ENCODE measurements at places on chromosomes 4 and X.

GRCh38 chrX:134544135-134544512, 84.2 kb downstream of the HPRT1 start:
- DNase-seq, result no peak

GRCh38 chr4:2827071-2827873, 16.4 kb upstream of the ADD1 start:
- no peak for DNase-seq

- peak; percentile 1 for DNase-seq
Observed at GRCh38 chrX:51860679-51861078, 32.7 kb upstream of the MAGED1 start.

DNA sequence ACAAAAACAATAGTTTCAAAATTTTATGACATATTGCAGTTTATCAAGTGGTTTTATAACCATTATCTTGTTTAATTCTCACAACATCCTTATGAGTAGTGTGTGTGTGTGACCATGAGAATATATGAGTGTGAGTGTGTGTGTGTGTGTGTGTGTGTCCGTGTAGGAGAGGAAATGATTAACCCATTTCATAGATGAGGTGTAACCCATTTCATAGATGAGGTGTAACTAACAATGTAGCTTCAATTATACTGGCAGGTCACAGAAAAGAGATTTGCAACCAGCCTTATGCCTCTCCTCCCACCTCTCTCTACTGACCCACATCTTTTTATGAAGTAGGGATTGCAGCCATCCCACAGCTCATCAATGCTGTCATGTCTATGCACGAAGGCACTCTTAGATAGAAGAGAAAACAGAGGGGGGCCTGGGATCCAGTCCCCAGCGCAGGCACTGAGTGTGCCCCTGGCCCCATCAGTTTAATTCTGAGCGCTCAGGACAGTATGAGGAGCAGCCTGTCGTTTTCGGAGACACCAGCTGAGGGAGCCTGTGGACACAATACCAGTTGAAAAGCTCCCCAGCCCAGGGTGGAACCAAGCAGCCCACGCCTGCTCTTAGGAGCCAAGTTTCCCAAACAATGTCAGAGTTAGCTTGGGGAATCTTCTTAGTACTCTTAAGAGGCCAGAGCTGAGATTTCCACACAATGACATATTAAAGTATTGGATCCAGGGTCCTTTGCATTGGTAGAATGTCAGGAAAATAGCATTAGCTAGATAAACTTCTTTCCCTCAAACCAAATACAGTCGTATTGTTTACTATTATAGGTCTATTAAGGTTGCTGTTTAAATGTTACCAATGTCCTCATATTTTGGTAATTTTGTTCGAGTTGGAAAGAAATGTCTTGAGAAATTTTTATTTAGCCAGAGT, 88.6 kb downstream of the PALLD start:
- peak; percentile 26 for DNase-seq

DNA sequence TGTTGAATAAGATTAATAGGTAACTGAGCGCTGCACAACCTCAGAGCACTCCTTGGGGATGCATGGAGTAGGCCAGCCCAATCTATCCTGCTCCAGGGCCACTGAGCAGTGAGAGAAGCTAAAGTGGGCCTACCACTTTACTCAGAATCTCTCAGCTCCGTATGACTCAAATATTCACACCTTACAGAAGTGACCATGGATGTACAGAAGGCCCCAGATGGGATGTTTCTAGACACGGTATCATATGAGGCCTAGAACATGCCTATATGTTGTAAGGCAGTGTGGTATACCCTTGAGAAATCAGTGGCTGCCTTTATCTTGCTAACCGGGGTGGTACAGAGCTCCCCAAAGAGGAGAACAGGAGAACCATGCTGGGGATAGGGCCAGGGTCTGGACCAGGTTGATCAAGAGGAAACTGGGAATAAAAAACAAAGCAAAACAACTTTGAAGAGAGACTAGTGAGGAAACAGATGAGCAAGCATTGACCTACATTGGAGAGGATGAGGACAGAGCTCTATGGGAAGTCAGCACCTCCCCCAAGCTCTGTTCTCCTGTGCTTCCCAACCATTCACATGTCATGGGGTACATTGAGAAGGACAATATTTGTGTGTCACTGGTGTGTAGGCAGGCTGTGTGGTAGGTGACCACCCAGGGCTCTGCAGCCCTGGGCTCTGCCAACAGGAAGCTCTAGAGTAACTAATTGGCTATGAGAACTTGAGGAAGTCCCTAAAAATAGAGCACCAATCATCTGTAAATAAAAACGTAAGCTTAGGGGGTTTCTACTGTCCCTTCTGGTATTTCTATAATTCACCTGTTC, 31.4 kb downstream of the HOPX start:
- DNase-seq, result no peak

DNA sequence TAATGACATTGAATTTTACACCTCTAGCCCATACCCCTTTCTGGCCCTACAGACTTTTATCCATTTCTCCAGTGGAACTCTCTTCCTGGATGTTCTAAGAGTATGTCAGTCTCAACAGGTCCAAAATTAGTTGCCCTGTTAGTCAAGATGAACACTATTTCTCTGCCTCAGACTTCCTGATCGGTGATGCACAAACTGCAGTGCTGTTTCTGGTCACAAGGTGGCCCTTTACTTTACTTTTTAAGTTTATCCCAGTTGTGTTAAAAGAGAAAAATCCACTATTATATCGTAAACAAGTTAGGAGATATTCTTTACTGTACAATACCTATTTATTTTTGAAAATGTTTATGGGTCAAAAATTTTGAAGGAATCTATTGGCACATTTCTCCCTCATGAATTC, 13.1 kb downstream of the TCEAL7 start:
- peak; percentile 28 for DNase-seq

DNA sequence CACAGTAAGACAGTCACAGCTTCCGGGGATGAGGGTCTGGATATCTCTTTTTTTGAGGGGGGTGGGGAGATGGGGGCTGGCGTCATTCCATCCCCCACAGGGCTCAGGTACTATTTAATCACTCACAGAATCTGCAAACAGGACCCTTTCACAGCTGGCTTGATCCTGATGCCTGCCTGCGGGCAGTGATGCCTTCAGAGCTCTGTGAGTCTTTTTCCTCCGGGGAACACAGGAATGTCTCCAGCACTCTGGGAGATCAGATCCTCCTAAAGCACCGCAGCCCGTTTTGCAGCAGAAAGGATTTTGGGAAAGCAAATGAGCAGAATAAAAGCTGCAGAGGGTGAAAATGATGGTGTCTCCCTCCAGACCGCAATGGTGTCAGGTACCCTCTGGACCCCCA, 13.2 kb upstream of the SHOX start:
- no peak for DNase-seq

- no peak for DNase-seq
Observed at GRCh38 chr4:188534917-188535316, 395.7 kb downstream of the TRIML1 start.

DNA sequence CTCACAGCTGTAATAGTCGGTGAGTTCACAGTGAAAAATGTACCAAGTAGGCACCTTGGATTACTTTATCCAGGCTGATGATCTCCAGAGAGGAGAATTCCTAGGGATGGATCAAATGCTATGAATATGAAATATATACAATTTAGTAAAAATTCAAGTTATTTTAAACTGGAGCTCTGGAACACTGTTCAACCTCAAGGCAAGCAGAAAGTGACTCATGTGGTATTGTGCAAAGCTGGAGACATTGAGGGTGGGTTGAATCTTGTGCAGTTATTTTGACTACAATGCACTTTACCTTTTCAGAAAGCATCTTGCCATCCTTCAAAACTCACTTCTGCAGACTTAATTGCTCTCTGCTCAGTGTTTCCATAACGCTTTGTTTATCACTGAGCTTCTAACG, 43.4 kb downstream of the OSTC start:
- DNase-seq, result no peak
